ENCODE measurements at places on chromosomes 6 and 20.

DNA sequence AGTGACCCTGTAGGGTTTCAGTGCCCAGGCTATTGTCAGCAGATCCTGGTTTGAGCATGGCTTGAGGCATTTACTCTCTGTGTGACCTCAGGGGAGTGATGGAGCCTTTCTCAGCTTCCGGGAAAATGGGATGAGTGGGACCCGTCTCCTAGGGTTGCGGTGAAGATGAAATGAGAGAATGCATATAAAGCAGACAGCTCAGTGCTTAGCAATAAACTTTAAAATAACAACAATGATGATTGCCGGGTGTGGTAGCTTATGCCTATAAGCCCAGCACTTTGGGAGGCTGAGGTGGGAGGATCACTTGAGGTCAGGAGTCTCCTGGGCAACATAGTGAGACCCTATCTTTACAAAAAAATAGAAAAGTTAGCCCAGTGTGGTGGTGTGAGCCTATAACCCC is 106.0 kb upstream of the MTHFD1L start:
- no peak for DNase-seq

- no peak for DNase-seq
These were observed 66.5 kb upstream of the LY86 start for GRCh38 chr6:6521961-6522482.

DNA sequence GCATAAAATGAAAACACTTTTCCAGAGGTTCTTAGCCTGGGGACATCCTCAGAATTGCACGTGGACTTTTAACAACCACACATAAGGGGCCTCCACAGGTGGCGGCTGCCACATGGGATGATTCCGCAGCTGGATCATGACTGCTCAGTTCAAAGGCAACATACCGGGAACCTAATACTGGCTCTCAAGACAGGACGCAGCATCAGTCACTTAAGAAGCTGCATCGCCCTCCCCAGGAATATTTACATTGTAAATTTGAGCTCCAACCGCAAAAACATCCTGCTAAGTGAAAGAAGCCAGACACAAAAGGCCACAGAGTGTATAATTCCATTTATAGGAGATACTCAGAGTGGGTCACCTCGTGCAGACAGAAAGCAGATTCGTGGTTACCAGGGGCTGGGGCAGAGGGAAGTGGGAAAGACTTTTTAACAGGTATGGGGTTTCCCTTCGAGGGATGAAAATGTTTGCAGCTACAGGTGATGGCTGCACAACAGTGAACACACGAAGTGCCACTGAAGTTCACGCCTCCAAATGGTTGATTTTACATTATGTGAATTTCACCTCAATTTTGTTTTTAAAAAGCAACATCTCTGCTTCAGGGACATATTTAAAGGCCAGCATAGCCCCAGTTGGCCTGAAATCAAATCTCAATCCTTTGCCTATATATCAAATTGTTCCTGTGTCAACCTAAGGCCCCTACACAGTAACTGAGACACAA is 141.5 kb downstream of the BMP7 start:
- DNase-seq, result no peak

- DNase-seq, result no peak
These were observed 84.2 kb downstream of the MRPL14 start for GRCh38 chr6:44042989-44043478.

- DNase-seq, result no peak
These were observed 206.8 kb downstream of the EYA4 start for GRCh38 chr6:133447924-133448323.

- DNase-seq, result no peak
These were observed 206.8 kb upstream of the SMLR1 start for GRCh38 chr6:130620338-130620781.

- DNase-seq, result no peak
These were observed 61.4 kb downstream of the CARMIL1 start for GRCh38 chr6:25340431-25341202.

GRCh38 chr6:157442291-157442690 is 61.3 kb downstream of the ZDHHC14 start:
- DNase-seq, result no peak

DNA sequence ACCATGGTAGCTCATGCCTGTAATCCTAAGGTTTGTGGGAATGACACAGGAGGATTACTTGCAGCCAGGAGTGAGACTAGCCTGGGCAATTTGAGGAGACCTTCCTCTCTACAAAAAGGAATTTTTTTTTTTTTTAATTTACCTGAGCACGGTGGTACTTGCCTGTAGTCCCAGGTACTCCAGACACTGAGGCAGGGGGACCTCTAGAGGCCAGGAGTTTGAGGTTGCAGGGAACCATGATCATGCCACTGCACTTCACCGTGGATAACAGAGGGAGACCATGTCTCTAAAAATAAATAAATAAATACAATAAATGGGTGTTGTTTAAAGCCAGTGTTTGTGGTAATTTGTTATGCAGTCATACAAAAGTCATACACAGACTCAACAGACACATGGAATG is 2.4 kb upstream of the HLA-F start:
- no peak for DNase-seq

DNA sequence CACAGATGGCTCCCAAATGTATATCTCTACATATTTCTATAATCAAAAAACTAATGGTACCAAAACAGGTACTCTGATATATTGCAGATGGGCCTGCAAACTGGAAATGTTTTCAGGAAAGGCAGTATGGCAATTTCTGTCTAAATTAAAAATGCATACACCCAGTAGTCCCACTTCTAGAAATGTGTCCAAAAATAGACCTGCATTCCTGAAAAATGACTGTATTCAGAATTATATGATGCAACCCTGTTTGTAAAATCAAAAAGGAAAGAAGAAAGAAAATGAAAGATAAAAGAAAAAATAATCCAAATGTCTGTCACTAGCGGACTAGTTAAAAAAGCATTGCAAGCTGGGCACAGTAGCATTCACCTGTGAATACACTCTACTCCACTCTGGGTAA is 12.9 kb upstream of the MICB start:
- DNase-seq, result no peak

GRCh38 chr6:162245830-162246420 is 481.6 kb downstream of the PRKN start:
- no peak for DNase-seq

DNA sequence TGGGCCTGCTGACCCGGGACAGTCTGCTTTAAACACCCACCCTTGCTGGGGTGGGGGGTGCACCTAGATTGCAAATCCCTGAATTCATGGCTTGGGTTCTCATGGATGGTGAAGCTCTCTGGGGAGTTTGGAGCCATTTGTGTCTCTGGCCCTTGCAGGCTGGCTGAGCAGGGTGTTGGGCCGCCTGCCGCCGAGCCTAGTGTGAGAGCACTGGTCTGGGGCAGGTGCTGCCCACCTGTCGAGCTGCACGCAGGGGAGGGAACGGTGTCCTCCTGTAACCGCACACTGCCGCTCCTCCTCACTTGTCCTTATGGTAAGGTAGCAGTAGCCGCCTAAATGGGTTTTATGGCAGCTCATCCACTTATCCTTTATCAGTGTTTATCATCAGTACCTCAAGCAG is 143.9 kb downstream of the DTNBP1 start:
- DNase-seq, result no peak

DNA sequence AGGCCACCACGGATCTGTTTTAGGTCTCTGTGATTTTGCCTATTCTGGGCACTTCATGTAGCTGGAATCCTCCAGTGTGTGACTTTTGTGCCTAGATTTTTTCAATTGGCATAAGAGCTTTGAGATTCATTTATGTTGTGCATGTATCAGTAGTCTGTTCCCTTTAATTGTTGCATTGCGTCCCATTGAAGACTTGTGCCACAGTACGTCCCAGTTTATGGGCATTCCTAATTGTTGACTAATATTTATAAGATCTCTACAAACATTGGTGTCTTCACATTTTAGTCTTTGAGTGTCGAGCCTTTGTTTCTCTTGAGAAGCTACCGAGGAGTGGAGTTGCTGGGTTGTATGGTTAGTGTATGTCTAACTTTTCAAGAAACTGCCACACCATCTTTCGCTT is 704 bp upstream of the FAM210B start:
- DNase-seq, result no peak

DNA sequence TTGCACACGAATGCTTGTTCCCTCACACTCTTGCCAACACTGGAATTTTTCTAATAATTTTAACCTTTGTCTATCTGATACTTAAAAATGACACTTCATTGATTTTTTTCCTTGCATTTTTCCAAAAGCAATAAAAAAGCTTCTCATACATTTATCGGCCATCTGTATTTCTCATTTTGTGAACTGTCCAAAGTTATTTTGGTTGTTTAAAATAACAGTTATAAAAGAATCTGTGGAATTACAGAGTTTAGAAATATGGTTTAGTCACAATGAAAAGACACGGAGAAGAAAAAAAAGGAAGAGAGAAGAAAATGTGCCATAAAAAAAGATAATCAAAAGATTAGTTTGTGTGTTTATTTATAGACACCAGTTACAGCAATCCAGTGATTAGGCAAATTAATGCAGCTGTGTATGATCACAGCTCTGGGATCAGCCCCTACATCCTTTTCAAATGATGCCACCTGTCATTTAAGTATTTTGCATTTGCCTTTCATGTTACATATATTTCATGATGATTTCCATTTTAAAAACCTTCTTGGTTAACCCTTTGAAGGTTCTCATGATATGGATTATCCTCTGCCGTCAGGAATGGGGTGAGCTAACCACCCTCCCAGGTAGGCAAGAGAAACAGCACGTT is 171.7 kb downstream of the BACH2 start:
- DNase-seq, result no peak

- no peak for DNase-seq
These were observed 2.2 kb downstream of the SLC13A3 start for GRCh38 chr20:46648903-46649649.

DNA sequence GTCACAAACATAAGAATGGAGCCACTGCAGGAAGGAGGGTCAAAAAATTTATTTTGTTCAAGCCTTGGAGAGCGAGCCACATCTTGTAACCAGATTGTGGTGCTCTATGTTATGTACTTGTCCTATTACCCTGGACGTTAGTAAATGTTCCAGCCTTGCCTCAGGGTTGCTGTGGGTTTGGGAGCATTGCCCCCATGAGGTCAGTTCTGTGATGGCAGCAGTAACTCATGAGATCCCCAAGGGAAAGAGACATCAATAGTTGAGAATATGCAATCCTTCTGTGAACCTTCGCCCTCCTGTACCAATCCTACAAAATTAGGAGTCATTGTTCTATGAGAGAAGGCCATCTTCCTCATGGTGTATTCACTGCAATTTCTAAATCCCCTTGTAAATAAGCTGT is 16.4 kb upstream of the CFAP206 start:
- DNase-seq, result no peak
